ENCODE measurements at places on chromosomes 12 and 14.

- DNase-seq, result no peak
Measured at GRCh38 chr12:13178568-13179210, 17.8 kb upstream of the EMP1 start.

DNA sequence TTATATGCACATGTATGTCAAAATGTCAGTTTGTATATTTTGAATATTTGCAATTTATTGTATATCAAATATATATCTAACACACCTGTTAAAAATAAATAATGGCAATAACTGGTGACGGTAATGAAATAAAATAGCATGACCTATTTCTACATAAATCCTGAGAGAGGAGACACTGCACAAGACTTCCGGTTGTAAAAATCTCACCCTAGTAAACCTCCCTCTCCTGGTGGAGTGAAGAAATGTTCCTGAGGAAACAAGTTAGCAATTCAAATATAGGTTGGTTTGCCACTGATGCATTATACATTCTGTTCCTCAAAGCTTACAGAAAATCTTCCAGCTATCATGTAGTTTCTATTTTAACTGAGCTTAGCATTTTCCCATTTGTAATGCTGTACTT is 166.1 kb upstream of the SYT10 start:
- no peak for DNase-seq

DNA sequence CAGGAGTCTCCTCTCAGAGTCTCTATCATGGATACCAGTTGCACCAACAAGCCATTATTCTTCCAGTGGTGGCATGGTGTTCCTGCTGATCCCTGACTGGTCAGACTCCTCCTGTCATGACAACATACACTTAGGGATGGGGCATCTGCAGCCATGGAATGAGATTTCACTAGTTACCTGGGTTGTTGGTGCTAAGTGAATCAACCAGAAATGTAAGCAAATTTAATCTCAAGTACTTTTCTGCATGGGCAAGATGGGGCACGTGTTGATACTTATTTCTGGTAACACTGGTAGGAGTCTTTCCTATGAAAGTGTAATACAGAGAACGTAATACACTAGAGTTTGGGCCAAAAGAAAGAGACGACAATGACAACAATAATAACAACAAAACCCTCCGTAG is 211.5 kb upstream of the FOXN3 start:
- no peak for DNase-seq

DNA sequence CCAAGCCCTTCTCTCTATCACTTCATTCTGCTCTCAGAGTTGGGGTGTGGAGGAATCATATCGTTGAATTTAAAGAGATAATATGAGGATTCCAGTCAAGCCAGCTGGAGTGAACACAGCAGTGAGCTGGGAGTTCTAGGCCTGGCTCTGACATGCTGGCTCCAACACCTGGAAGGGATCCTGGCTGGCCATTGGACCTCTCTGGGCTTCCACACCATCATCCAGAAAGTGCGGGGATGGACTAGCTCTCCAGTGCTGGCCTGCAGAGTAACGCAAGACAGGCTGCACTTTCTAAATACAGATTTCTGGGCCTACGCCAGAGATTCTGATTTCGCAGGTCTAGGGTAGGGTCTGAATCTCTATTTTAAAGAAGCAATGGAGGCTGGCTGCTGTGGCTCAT is 34.8 kb upstream of the HDAC7 start:
- no peak for DNase-seq

DNA sequence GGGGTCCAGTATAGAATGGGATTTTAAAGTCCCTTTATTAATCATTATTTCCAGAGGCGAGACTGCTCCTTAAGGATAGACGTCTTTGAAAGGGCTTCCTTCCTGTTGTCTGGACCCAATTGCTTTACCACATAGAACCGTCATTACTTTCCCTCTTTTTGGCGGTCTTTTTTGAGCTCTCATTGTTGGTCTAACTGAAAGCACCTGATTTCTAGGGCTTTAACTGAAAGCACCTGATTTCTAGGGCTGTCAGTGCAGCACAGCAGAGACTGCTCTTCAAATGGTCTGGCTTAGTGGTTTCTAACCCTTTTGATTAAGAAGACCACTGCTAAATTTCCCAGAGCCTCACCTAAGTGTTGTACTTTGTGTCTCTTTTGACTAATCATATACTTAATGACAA is 95.8 kb downstream of the PRKCH start:
- no peak for DNase-seq

DNA sequence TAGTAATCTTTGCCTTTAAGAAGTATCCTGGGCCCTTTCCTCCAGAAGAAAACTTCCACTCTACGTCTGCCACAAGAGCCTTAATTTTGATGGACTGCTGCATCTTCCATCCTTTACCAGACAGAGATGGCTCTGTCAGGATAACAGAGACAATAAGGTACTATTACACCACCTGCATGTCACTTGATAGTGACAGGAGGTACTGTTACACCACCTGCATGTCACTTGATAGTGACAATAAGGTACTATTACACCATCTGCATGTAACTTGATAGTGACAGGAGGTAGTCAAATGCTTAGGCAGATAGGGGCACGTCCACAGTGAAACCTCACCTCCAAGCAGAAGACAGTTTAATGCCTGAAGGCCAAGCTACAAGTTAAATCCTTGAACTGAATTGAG is 13.9 kb downstream of the OR6C74 start:
- DNase-seq, result no peak

DNA sequence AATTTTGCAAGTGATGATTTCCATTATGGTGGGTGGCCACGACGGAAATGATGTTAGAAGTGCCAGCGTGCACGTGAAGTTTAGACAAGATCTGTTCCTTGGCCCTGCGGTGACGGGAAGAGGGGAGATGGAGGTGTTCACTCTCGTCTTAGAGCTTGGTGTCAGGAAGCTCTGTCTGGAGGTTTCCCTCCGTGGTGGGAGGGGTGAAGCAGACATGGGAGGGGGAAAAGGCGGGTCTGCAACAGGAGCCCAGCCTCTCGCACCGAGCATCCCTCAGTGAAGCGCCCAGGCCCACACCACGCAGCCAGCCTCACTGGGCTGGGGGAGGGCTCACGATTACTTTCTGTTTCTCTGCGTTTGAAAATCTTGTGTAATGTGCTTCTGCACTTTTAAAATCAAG is 26.3 kb downstream of the EML1 start:
- no peak for DNase-seq

- no peak for DNase-seq
Measured at GRCh38 chr12:95944108-95944704, 1.1 kb downstream of the AMDHD1 start.

DNA sequence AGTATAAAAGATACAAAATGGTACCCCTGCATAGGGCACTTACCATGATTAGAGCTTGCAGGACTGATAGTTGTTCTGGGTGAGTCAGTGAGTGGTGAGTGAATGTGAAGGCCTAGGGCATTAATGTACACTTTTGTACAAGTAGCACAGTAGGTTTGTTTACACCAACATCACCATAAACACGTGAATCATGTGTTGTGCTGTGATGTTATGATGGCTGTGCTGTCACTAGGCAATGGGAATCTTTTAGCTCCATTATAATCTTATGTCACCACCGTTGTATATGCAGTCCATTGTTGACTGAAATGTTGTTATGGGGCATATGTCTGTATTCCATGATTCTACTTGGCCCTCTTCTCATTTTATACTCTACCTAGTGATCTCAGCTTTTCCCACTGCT is 11.8 kb downstream of the NUBPL start:
- DNase-seq, result no peak

DNA sequence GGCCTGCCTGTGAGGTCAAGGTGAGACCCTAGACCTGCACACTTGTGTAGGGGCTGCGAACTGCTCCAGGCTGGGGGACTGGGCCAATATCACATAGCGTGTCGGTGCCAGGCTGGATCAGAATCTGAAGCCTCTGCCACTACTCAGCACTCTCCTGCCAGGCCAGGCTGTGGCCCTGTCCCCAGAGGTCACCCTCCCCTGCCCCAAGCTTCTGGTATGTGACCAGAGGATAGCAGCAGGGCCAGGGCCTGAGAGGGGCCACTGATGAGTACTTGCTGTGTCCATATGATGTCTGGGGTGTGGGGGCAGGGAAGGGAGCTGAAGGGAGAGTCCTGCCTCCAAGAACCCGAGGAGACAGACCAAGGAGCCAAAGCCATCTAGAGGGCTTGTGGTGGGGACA is 17.8 kb downstream of the ARL6IP4 start:
- no peak for DNase-seq

GRCh38 chr12:94525951-94526350 is 66.3 kb upstream of the CEP83 start:
- DNase-seq, result no peak

- no peak for DNase-seq
Measured at GRCh38 chr12:40697566-40698259, 5.5 kb downstream of the CNTN1 start.

DNA sequence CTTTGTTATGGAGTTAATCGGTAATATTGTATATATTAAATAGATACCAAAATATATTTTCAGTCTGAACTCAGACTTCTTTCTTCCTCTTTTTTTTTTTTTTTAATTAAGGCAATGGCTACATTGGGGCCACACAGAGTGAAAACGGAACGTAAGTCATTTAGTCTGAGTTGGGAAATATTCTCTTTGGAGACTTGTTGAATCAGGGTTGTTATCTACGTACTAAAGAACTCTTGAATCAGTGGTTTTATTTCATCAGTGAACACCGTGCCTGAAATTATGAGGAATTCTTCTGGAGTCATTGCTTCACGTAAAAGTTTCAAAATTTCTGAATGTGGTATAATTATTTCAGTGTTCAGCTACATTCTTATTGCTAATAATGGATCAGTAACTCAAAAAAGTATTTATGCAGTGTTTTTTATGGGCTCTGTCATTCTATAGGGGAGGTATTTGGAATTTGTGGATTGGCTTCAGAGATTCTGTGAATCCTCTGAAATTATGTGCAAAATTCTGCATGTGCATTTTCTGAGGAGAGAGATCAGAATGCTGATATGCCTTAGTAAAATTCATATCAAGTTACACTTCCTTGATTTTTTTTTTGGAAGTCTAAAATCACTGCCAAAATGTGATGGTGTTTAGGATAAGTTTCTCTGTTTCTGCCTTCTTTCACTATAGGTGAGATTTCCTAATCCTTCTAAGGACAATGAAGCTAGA is 39.6 kb downstream of the BRMS1L start:
- no peak for DNase-seq
